ENCODE measurements at places on chromosomes 2 and 18. TPM values are rescaled to one million over a fixed set of nuclear protein-coding genes. Genes with fewer than 3 reads are reported as not detected.

The ACOXL gene
- not detected for total RNA-seq

The NAT8 gene
- 2.4 TPM for total RNA-seq

The PSD4 gene
- 0.63 TPM for total RNA-seq

The IL1B gene
- not detected for total RNA-seq

The NXPH2 gene
- total RNA-seq: 0.43 TPM

The GPC1 gene
- total RNA-seq: 5.8 TPM

The CCT4 gene
- total RNA-seq: 499 TPM

The LONRF2 gene
- 12.1 TPM for total RNA-seq

The SDC1 gene
- 26.5 TPM for total RNA-seq

The C2orf66 gene
- not detected for total RNA-seq

The TSPYL6 gene
- not detected for total RNA-seq

The REG1B gene
- not detected for total RNA-seq

The SERPINB3 gene
- total RNA-seq: not detected

The MARCHF4 gene
- not detected for total RNA-seq

The VIT gene
- total RNA-seq: not detected

The SRD5A2 gene
- not detected for total RNA-seq

The ESPNL gene
- total RNA-seq: 0.29 TPM

The HOXD4 gene
- 3.6 TPM for total RNA-seq

The ICOS gene
- total RNA-seq: 2.1 TPM

The PDE1A gene
- total RNA-seq: not detected

The SEPTIN10 gene
- total RNA-seq: 26.5 TPM
